ENCODE measurements at places on chromosomes 1 and 21. TPM values are rescaled to one million over a fixed set of nuclear protein-coding genes. Genes with fewer than 3 reads are reported as not detected.

GRCh38 chr1:51570063-51570710 lies 46.7 kb upstream of the OSBPL9 start:
- DNase-seq: no peak

DNA sequence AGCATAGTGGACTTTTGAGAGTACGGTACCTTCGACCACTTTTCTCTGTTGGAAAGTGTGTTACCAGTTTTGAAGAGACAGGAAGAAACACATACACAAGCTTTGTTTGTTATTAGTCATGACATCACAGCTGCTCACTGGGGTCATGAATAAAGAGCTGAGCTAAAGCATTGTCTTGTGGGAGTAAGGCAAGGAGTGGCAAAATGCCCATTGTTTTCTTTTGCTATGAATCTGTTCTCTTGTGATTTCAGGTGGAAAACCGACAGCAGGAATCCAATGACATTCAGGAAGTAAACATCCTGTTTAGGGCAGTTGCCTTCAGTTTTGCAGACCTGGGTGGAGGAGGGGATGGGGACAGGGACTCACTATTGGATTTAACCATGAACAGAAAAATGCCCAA lies 66.2 kb downstream of the RGL1 start:
- peak; percentile 52 for DNase-seq

GRCh38 chr1:209344156-209344555 lies 239.4 kb upstream of the CAMK1G start:
- no peak for DNase-seq

Gene DNALI1
- 5.0 TPM for total RNA-seq

DNA sequence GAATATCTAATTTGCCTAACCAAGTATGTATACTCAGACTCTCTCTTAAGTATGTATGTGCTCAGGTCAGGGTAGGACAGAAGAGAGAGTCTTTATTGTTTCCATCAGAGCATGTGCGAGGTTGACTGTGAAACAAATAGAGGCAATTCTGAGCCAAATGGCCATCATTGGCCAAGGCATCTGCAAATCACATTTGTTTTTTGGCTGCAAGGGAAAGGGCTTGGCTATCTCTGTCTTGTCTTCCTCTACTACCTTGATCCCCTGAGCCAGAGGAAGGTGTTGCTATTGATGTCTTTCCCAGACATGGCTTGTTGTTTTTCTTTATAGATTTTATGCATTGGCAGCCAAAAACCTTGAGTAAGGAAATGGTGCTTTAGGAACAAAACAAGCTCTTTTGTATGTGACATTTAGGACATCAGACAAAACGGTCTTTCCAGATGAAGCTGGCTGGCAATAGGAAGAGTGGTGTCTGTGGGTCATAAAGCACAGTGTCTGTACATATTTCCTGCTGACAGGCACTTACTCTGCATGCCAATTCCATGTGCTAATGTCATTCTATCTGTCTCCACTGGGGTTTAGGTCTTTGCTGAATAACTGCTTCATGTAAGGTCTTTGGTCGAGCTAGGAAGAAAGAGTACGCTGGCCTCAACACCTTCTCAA lies 163.3 kb downstream of the BRINP2 start:
- DNase-seq: no peak

DNA sequence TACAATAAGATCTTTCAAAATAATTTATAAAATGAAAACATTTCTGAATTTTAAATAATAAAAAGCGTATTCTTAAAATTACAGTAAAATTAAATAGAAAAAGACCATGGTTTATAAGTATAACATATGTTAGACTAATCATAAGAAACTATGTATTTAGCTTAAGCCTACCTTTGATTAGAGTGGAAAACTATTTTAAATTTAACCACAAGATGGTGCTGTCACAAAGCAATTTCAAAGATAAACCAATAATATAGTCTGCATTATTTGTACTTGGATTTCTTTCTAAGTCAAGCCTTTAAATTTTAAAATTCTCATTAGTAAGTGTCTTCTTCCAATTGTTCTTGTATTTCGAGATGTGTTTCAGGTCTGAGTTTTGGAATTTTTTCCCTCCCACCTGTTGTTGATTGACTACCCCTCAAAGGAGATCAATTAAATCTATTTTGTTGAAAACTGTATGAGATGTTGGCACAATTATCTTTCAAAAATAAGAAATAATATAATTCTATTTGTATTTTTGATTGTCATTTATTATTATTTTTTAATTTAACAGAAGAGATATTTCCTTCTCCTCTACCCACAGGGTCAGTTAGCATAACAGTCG lies 459.8 kb downstream of the KCNT2 start:
- no peak for DNase-seq

Gene RAB3B
- 0.69 TPM for total RNA-seq

DNA sequence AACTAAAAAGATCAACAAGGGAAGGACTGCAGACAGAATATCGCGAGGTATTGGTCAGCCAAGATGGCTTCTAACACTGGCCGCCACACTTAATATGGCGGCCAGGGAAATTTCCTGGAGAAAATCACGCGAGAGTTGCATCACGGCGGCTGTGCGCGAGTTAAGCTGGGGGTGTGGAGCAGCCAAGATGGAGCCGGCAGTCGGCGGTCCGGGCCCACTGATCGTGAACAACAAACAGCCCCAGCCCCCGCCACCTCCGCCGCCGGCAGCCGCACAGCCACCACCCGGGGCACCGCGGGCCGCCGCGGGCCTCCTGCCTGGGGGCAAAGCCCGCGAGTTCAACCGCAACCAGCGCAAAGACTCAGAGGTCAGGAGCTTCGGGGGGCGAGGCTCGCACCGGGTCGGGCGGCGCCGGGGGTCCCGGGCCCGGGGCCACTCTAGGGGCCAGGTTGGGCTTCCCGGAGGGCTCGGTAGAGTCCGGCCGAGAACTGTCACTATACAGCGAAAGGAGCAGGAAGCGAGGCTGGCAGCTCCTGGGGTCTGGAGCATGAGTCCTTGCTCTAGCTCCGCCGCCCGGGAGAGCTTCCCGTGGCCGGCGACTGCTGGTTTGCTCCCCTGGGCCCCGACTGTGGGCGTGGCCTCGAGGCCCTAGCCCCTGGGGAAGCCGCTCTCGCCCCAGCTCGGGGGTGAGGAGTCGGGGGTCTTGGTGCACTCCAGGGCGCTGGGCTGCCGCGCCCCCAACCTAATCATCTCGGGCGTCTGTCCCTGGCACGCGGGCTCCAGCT lies at the start of gene STRIP1:
STRIP1 (plus strand) TSS at position 174 of the 785 bp plus-strand sequence; CDS start at position 188, 14 bp downstream.
- peak; percentile 94 for DNase-seq

DNA sequence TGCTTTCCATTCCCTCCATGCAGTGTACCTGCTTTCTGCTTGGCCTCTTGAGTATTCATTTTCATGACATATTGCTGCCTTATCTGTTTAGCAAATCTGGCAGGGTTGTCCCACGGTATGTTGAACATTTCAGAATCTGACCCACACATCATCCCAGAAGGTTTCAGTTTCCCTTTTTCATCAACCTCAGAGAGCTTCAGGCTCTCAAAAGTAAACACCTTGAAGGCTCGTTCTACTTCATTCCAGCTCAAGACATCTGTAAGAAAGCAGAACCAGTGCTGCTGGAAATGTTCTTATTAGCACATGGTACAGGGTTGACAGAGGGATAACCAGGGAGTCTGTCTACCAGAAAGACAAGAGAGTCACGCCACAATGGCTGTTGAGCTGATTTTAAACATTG lies 103.6 kb downstream of the SPAG17 start:
- no peak for DNase-seq

Gene PDZK1IP1
- total RNA-seq: 0.48 TPM

Gene ABCB10
- total RNA-seq: 4.7 TPM

DNA sequence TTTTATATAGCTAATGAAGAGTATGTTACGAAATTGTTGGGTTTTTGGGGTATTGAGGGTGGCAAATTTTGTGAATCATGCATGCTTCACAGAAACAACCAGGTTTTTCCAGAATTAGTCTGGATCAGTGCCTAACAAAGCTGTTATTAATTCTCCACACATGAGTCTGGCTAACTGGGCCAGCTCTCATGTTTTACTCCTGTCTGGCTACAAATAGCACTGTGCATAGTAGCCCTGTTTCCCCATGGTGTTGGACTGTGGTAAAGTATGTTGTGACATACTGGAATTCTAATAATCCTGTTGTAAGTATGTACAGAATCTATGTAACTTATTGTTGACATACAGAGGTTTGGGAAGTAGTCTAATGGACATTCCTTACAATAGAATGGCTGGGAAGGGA lies 35.8 kb downstream of the S100B start:
- DNase-seq: no peak

- no peak for DNase-seq
These were observed 44.9 kb downstream of the GFI1 start for GRCh38 chr1:92441697-92442342.

Measured in uterus (tissue), 4 donors.